Inflammatory macrophage (primary cell): ENCODE measurements at places on chromosomes 6 and 20.
A peak's percentile ranks its signal among the peaks of the same experiment; 100 is the strongest.

GRCh38 chr6:25754535-25754934 is at the start of gene SLC17A4:
SLC17A4 (plus strand) TSS chr6:25754742; CDS start chr6:25761963, 7,221 bp downstream.
- no peak for DNase-seq

GRCh38 chr20:42484790-42485375 is 704.8 kb downstream of the PTPRT start:
- peak; percentile 36 for DNase-seq

GRCh38 chr6:37850260-37850659 is 30.7 kb downstream of the ZFAND3 start:
- DNase-seq: no peak

DNA sequence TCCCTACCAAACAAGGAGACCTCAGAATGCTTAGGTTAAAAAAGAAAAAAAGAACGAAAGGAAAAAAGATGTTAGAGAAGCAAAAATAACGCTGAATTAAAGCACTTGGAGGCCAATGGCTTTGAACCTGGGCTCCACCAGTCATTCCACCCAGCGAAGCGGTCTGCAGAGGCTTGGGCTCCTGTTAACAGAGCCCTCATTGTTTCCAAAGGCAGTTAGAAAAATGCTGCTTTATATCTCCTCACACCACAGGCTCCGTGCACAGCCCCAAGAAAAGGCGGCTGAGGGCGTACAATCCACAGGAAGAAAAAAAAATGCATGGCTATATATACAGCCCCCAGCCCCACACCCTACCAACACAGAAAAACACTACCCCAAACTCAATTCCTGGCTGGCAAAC is 255.9 kb downstream of the FOXC1 start:
- DNase-seq: no peak

DNA sequence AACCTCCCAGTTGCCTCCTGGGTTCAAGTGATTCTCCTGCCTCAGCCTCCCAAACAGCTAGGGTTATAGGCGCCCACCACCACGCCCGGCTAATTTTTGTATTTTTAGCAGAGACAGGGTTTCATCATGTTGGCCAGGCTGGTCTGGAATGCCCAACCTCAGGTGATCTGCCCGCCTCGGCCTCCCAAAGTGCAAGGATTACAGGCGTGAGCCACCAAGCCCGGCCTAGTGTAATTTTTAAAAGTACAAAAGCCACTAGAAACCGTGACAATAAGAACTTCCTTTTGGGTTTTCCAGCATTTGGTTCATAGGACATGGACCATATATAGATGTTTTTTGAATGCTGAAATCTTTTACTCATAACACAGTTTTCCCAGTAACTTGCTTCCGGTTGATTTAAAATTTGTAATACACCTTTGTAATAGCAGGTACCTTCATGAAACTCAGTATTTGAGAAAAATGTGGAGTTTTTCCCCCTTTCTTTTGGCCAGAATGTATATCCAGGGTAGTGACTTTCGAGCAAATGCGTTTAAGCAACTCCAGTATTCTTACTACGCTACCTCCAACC is 467 bp downstream of the PXT1 start:
- DNase-seq: no peak

- peak; percentile 81 for DNase-seq
Observed at GRCh38 chr20:1391640-1392442, 1.0 kb downstream of the FKBP1A start.

DNA sequence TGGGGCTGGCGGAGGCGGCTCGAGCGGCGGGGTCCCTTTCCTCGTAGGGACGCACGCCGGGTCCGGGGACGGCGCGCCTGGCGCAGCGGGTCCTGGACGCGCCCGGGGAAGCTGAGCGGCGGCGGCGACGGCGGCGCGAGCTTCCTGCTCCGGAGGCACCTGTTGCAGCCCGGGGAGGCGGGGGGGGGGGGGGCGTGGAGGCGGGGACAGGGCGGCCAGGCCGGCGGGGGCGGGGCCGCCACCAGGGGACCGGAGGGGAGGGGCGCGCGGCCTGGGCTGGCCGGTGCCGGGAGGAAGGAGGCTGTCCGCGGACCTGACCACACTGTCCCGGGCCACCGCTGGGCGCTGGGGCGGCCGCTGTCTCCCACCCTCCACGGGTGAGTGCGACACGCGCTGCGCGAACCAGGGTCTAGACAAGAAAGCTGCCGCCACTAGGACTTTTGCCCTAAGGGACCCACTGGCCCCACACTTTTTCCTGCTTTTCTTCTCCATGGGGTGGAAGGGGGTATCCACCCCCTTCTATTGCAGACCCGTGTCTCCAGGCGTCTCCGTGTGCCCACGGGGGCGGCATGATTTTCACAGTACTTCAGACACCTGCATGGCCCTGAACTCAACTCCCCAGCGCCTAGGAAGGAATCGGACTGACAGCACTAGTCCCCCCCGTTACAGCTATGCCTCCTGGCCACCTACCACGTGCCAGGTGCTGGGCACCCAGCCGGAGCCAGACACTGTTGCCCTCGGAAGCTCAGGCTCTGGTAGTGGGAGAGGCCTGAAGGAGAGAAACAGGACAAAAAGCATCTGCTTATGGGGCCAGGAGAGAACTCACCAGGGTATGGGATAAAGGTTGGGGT is at the start of gene NFATC2:
TSS of gene NFATC2 (minus strand) at position 149 of the 851 bp plus-strand sequence. CDS start 220 bp downstream, outside the sequence.
- no peak for DNase-seq

GRCh38 chr6:110714143-110714542 is 101.1 kb downstream of the CDK19 start:
- DNase-seq: no peak

- no peak for DNase-seq
Observed at GRCh38 chr6:10446548-10446947, 31.7 kb upstream of the TFAP2A start.

DNA sequence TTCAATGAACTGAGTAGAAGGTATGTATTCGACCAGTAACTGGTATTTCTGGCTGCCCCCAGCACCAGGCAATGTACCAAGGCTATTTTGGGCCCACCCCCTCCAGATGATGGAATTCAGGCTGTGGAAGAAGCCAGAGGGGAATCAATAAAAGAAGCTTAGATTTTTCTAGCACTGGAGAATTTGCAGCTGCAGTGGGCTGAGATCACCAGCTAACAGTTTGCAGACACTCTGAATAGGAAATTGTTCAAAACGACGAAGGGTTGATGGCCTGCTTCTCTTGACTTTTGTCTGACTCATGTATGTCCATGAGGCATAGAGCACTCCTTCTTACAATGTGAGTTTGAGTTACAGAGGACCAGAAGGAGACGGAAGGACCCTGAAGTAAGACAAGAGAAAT is 32.4 kb upstream of the FBXO9 start:
- no peak for DNase-seq

DNA sequence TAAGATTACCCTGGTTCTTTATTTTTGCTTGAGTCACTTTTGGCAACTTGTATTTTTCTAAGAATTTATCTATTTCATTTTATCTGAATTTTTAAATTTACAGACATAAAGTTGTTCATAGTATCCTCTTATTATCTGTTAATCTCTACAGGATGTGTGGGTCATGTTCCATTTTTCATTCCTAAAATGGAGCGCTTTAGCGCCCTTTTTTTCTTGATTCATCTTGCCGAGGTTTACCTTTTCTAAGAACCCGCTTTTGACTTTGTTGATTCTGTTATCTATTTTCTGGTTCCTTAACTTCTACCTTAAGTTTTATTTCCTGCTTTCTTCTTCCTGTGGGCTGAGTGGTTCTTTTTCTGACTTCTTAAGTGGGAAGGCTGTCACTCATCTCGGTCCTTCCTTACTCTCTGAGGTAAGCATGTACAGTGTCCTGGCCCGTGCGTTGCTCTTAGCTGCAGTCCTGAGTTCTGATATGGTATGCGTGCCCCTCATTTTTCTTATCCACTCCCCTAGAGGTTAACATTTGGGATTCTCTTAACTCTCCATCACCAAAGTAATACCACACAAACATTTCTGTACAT is 399.8 kb downstream of the CDC5L start:
- DNase-seq: no peak

GRCh38 chr6:2179241-2179640 is 66.2 kb downstream of the GMDS start:
- no peak for DNase-seq

GRCh38 chr6:113397236-113397635 is 459.9 kb upstream of the MARCKS start:
- DNase-seq: no peak

DNA sequence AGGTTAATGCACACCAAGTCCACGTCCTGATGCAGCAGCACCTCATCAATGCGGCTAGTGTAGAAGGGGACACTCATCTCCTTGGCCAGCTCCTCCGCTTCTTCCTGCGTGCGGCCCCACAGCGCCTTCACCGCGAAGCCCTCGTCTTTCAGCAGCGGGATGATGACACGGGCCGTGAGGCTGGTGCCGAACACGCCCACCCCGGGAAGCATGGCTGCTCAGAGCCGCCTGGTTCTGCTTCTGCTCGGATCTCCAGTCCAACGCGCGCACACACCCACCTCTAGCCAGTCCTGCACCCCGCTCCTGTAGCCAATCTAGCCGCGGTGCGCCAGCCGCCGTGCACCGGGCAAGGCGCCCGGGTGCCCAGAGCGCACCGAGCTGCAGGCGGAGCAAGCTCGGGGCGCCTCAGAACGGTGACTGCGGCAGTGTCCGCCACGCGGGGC is 700 bp downstream of the GFOD1 start:
- DNase-seq: peak; percentile 88

- no peak for DNase-seq
Observed at GRCh38 chr6:158567152-158567551, 7.3 kb downstream of the TMEM181 start.

- peak; percentile 56 for DNase-seq
Observed at GRCh38 chr20:32411955-32412706, 54.0 kb downstream of the ASXL1 start.

GRCh38 chr6:166330612-166331011 is 11.7 kb downstream of the SFT2D1 start:
- no peak for DNase-seq

- DNase-seq: peak; percentile 98
Observed at GRCh38 chr6:6725468-6726209, 137.1 kb downstream of the LY86 start.

DNA sequence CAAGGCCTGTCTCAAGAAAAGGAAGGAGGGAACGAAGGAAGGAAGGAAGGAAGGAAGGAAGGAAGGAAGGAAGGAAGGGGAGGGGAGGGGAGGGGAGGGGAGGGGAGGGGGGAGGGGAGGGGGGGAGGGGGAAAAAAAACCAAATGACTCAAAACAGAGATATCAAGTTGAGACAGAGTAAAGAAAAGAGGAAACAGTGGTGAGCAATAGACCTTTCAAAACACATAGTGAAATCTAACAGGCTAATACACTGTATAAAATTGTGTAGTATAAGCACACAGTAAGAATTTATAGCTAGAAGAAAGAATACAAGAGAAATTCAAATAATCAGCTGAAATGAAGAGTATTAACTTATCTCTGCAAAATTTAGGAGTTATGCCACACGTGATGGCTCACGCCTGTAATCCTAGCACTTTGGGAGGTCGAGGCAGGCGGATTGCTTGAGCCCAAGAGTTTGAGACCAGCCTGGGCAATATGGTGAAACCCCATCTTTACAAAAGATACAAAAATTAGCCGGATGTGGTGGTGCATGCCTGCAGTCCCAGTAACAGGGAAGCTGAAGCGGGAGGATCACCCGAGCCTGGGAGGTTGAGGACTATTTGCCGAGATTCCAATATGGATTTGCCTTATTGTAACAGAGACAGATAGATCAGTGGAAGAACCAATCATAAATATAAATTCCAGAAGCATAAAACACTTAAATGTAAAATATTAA is 123.2 kb downstream of the PRND start:
- DNase-seq: peak; percentile 51

DNA sequence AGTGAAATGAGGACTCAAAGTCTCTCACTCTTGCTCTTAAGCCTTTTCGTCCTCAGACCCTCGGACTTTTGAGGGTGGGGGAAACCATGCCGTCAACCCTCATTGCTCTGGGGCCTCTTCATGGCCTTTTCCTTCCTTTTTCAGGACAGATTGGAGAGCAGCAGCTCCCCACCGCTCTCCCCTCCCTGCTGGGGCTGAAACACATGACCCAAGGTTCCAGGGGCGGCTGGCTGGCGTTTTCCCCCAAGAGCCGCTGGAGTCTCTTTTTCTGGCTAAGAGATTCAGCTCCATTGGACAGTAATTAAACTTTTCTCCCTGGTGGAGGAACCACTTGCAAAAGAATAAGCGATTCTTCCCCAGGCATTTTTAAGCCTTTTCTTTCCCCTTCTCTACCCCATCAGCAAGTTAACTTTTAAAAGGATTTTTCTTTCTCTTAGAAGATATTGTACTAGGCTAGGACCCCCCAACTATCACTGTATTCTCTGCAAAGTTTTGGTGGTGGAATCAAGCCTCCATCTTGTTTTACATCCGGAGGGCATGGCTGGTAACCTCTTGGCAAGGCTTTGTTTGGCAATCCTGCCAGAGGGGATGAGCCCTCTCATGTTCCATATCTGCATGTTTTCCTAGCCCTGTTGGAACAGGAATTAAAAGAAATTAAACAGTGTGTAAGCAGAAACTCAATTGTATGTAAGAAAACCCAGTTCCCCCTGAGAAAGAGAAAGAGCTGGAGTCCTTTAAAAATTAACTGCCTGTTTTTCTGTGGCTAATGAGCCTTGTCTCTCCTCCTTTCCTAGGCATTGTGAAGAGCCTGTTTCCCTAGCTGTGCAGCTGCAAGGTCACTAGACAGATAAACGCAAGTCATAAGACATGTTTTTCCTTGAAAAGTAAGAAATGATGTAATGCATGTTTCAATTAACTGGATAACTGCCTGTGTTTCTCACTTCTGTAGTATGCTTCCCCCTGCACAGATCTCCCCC is 100.8 kb upstream of the GPR6 start:
- DNase-seq: peak; percentile 24

GRCh38 chr6:18551228-18551627 is 164.1 kb downstream of the RNF144B start:
- no peak for DNase-seq

DNA sequence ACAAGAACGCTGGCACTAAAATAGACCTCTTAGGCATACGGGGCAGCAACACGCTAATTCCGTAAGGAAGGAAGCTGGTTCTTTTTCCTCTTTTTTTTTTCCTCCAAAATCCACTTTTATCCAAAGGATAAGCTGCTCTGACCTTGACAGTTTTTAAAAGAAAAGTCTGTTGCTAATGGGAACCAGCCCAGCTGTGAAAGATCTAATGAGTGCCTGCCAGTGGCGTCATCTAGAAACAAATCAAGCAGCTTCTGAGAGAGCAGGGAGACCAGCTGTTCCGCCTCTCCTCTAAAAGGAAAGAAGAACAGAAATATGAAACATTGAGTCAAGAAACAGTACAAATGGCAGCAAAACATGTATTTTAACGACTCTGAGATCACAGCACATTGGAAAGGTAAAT is 78.6 kb downstream of the FAXC start:
- no peak for DNase-seq

DNA sequence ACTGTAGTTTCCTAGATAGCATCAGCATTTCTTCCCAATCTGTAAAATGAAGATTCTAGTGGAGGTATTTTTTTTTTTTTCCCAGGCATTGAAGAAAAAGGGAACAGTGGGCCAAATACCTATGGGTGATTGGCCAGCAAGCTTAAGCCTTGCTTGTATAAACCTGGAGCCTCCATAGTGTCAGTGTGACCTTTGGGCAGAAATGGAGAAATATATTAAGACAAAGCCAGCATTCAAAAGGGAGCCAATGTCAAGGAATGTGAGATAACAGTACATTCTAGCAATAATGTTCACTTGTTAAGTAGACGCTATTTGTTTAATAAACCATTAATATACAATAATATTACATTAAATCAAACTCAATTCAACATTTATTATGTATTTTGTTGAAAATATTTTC is 275.4 kb downstream of the FOXA2 start:
- no peak for DNase-seq
